ENCODE measurements at places on chromosomes 1 and 21.

DNA sequence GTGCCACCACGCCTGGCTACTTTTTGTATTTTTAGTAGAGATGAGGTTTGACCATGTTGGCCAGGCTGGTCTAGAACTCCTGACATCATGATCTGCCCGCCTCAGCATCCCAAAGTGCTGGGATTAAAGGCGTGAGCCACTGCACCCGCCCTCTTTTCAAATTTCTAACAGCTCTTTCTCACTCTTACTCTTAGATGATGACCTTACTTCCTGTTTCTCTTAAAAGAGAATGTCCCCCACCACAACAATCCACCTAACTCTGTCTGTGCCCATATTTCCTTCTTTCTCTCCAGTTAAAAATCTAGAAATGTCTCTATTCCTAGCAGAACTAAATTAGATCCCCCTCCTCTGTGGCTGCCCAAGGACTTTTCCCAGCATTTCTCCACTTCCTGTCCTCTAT is 46.6 kb upstream of the RGS2 start:
- DNase-seq: no peak

GRCh38 chr1:57819893-57820292 is 396.0 kb upstream of the DAB1 start:
- no peak for DNase-seq

DNA sequence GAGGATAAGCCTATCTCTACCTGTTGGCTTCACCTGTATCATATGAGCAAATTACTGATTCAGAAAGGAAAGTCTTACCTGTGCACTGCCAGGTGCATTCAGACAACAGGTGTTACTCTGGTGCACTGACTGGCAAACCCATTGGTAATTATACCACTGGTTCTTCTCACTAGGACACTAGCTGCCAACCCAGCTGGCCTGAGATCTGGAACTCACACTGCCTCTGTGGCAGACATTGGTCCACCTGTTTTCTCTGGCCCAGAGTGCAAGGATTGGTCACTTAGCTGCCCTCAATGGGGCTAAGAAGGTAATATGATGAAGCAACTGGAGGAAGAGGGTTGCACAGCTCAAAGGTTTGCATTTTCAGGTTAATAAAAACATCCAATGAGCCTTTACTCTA is 140.2 kb upstream of the DNAH14 start:
- DNase-seq: no peak

DNA sequence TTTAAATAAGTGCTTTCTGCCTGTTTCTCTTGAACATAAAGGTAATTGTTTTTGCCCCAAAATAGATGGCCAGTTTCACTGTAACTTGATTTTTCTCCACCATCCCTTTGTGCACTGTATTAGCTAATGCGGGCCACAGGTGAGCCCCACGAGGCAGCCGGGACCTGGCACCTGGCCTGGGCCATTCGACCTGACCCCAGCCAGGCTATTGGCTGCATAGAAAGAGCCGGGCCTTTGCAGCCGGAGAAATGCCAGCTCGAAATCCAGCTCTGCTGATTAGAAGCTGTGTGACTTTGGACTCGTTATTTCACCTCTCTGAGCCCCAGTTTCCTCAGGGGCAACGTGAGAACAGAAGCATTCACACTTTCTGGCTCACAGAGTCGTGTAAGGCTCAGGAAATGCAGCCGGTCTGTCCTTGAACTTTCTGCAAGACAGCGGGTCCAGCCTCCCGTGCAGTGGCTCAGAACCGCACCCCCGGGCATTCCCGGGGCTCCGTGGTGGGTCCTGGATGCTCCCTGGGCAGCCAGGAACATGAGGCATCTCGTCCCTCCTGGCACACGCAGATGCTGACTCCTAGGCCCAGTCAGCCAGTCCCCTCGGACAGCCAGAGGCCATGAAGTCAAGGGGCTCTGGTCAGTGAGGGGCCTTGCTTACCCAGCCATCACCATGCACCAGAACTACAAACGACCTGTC is 37.4 kb upstream of the ACTRT2 start:
- no peak for DNase-seq

GRCh38 chr1:65958561-65959350 is 166.1 kb downstream of the PDE4B start:
- peak; percentile 69 for DNase-seq

- no peak for DNase-seq
These were observed 41.5 kb upstream of the SYNC start for GRCh38 chr1:32744071-32744425.

- no peak for DNase-seq
These were observed 72.0 kb downstream of the MIS18A start for GRCh38 chr21:32206631-32207405.

- DNase-seq: no peak
These were observed 26.4 kb upstream of the VPS13D start for GRCh38 chr1:12203216-12204007.

GRCh38 chr1:11946647-11947046 is 12.1 kb downstream of the PLOD1 start:
- DNase-seq: no peak

GRCh38 chr1:152050886-152051675 is 14.3 kb upstream of the S100A11 start:
- no peak for DNase-seq

DNA sequence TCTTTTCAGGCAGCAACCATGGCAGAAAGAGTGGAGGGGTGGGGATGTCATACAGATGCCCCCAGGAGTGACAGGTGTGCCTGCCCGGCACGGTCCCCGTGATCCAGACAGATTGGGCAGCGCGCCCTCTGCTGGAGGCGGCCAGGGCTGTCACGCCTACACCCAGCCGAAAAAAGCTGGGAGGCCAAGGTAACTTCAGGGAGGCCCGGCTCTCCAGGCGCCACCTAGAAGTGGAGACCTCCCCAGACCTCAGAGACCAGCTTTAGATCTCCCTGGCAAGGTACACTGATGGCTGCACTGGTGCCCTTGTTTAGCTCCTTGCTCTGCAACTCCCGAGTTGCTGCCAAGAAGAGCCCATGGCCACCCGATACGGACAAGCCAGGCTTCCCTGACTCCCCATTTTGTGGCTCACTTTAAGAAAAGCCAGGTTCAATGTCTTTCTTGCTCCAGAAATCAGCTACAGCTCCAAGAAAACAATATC is 6.6 kb downstream of the GOLT1A start:
- DNase-seq: peak; percentile 78

- peak; percentile 92 for DNase-seq
These were observed 108.7 kb downstream of the TSEN15 start for GRCh38 chr1:184160236-184160635.

DNA sequence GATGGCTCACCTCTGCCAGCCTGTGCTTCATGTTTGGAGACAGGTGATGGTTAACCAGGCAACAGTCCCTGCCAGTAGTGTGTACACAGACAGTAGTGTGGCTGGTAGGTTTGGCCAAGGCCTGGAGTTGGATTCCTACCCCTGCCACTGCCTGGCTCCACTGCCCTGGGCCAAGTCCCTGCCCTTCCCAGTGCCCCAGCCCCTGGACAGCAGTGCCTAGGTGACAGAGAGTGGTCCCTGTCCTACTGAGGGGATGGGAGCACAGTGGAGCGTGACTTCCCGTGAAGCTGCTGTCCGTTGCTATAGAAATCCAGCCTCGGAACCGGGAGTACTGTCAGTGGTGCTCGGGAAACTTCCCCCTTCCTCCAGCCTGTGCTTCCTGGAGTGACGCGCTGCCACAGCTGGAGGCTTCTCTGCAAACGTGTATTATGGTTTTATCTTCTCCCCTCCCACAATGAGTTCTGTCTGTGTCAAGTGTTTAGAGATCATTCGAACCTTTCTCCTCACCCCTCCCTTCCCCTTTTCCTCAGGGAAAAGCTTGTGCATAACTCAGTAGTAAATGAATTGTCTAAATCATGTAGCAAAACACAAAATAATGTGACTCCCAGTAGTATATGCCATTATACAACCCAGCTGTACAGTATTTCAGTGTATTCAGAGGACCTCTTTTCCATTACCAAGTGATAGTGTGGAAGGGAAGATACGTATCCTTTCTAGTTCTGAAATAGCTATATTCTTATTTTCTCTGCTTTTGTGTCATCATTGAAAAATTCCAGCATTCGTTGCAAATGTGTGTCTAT is 73.4 kb downstream of the GALNT2 start:
- DNase-seq: no peak

- no peak for DNase-seq
These were observed 4.2 kb downstream of the ADORA3 start for GRCh38 chr1:111499026-111499785.

GRCh38 chr1:61280452-61280851 is 198.1 kb downstream of the NFIA start:
- no peak for DNase-seq

GRCh38 chr1:35748326-35748725 is 21.5 kb downstream of the CLSPN start:
- DNase-seq: no peak

DNA sequence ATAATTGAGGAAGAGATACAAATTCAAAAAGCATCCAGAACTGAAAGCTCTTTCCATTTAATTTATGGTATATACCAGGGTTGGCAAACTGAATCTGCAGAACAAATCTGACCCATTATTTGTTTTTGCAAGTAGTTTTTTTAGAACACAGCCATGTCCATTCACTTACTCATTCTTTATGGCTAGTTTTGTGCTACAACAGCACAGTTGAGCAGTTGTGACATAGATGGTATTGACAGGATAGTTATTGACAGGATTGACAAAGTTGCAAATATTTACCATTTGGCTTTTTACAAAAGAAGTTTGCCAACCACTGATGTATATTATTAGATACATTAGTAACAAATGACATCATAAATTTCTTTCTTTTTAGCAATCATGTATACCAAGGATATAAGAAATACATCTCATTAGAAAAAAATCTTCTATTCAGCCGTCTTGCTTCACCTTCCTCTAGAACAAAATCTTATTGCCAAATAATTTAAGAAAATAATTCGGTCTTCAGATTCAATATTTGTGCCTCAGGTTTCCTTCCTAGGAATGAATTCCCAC is 9.4 kb downstream of the ADAMTS1 start:
- DNase-seq: no peak

- peak; percentile 65 for DNase-seq
These were observed 42.7 kb downstream of the HSD3B1 start for GRCh38 chr1:119549719-119550132.

DNA sequence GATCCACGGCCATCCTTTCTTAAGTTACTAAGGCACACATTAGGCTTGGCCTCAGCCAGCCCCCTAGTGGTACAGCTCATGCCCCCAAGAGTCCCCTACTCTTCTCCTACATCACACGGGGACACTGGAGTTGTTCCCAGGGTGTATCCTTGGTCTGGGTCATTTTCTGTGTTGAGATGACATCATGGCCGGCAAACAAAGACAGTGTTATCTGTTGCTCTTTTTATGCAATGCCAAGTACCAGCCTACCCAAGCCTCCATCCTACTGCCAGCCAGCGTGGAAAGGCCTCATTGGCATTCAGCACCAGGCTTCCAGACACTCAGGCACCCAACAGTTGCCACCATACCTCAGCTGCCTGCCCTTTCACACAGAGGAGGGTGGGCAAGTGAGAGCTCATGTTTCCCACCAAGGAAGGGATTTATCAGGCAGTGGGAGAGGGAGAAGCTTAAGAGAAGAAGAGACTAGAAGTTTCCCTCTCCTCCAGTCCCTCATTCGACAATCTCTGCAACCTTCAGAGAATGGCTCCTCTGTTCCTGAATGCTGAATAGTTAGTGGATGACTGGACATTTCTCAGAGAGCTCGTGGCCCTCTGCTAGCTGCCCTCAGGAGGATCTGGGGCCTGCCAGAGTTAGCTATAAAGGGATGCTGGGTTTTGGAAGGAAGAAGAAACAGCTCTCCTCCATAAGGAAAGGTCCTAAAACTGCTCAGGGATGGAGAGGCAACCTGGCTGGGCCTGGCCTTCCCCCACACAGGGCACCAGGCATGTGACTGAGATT is 17.7 kb downstream of the CBR1 start:
- DNase-seq: no peak
